Posterior cingulate gyrus (tissue), 11 donors: ENCODE measurements at places on chromosomes 6 and 20.

DNA sequence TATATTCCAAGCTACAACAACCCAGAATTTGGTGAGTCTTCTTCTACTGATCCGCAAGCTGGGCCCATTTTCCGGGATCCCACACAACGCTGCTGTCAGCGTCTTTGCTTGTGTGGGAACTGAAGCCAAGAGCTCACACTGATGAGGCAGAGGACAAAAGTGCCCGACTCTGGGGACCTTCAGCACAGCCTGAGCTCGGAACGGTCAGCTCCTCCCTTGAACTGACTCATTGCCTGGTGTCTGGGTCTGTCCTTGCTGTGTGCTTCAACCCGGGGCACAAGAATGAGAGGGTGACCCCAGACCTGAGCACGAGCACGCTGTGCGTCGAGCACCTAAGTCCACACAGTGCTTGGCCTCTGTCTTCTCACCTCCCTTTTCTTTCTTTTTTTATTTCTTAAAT is 33.5 kb downstream of the DACT2 start:
- DNase-seq, result no peak

- no peak for DNase-seq
Observed at GRCh38 chr6:156752666-156753301, 24.4 kb upstream of the ARID1B start.

DNA sequence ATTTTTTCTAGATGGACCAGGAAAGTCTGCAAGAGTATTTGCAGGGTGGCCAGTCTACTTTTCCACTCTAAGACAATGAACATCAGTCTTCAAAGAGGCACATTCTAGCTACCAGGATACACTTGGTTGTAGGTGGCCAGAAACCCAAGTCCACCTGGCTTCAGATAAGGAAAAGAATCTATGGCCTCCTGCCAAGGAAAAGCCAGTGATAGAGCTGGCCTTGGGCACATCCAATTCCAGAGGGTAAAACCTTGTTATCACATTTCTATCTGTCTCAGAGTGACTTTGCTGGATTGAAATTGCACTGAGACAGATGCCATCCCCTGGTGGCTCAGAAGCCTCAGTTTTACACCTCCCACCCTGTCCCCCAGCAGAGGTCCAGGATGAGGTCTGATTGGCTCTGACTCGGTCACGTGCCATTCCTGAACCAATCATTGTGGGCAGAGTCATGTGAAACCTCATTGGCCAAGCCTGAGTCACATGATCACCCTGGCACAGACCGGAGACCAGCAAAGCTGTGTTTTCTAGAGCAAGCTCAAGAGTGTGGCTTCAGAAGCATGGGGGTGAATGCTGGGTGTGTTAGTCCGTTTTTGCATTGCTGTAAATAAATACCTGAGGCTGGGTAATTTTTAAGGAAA is 497.4 kb upstream of the SULF2 start:
- DNase-seq, result no peak

- no peak for DNase-seq
Observed at GRCh38 chr20:57568088-57568896, 7.4 kb downstream of the PCK1 start.

GRCh38 chr6:148835920-148836441 is 89.2 kb downstream of the UST start:
- no peak for DNase-seq

DNA sequence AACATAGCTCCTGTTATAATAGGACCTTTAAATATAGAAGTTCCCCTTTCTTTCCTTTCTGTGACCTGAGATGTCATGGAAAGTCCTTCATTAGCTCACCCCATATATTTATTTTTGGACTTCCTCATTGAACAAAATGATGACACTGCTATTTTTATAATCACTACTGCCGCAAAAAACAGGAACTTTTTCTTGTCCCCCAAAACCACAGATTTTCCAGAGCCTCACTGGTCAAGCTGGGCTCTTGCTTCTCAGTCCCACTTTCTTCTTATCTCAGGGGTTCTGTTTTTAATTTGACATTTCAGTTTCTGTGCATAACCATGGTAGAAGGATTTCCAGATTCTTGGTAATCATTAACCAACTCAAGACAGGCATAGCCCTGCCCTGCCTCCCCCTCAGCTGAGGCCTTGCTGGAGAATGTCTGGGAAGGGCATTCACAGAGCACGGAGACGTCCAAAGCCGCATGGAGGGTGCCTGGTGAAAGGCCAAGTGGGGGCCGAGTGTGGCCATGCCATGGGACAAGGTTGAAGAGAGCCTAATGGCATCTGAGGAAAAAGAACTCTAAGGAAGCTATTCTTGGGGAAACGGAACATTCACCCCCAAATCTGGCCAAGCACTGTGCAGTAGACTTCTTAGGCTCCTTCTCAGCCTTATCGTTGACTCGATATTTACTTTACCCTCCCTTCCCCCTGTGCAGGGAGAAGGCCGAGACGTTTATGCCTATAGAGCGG is 73.7 kb downstream of the EDN1 start:
- no peak for DNase-seq

- DNase-seq, result peak; percentile 88
Observed at GRCh38 chr20:32539026-32539816, 45.9 kb downstream of the NOL4L start.

- DNase-seq, result no peak
Observed at GRCh38 chr6:137637121-137637520, 142.9 kb upstream of the OLIG3 start.

GRCh38 chr6:107636486-107636885 is 146.6 kb downstream of the SOBP start:
- DNase-seq, result peak; percentile 53

- DNase-seq, result no peak
Observed at GRCh38 chr20:16760431-16761304, 12.5 kb downstream of the OTOR start.

DNA sequence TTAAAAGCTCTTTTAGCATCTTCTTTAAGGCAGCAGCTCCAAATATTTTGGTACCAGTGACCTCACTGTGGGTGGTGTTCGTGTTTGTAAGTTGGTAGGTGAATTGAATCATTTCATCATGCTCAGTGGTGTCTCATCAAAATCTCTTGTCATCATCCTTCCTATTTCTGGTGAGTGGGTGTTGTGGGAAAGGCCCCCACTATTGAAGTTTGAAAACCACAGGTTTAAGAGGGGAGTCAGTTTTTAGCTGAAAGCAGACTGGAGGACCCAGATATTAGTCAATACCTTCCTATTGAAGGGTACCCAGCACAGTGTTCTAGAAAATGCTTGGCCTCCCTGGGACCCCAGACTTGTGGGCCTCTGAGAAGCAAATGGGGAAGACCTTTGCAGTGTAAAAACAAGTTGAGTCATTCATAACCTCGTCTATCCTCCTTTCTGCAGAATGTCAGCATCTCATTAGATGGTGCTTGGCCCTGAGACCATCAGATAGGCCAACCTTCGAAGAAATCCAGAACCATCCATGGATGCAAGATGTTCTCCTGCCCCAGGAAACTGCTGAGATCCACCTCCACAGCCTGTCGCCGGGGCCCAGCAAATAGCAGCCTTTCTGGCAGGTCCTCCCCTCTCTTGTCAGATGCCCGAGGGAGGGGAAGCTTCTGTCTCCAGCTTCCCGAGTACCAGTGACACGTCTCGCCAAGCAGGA is 3.7 kb downstream of the PIM1 start:
- DNase-seq, result no peak

- DNase-seq, result no peak
Observed at GRCh38 chr20:2820084-2820895, 4.1 kb downstream of the TMEM239 start.

DNA sequence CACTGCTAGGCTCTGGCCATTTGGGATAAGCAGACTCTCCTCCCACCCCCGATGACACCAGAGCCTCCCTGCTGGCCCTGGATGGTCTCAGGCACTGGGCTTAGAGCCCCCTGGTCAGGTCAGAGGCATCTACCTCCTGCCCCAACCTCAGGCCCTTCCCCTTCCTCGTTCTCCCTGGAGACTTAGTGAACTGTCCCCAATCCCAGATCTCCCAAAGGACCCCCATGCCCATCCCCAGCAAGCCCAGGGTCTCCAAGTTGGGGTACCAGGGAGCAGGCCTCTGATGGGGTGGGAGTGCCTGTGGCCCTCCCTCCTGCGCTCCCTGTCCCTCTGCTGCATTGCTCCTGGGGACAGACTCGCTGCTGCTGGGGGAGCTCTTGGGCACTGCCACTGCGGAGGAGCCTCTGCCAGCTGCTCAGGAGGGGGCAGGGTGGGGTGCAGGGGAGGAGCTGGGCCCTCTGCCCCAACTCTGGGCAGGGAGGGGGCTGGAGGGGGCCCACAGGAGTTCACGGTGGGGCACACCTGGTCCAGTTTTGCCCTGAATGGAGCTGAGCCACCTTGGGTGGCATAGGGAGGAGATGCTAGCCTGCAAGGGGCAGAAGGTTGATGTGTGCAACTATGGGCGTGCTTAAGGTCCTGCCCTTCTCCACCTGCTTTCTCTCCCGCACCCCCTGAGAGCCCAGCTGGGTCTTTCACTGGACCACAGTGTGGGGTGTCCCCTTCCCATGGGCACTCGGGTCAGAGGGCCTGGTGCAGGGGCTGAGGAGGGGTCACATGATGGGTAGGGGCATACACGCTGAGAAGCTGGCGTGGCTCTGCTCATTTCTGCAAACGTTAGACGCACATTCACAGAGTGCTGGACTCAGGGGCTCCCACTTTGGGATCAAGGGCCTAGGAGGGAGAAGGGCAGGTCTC is 40.4 kb downstream of the SPDEF start:
- no peak for DNase-seq
